ENCODE measurements at places on chromosomes 6 and 20. TPM values are rescaled to one million over a fixed set of nuclear protein-coding genes. Genes with fewer than 3 reads are reported as not detected.

CST5 gene
- total RNA-seq, result not detected

CALHM4 gene
- total RNA-seq, result not detected

SLC17A3 gene
- not detected for total RNA-seq

DNA sequence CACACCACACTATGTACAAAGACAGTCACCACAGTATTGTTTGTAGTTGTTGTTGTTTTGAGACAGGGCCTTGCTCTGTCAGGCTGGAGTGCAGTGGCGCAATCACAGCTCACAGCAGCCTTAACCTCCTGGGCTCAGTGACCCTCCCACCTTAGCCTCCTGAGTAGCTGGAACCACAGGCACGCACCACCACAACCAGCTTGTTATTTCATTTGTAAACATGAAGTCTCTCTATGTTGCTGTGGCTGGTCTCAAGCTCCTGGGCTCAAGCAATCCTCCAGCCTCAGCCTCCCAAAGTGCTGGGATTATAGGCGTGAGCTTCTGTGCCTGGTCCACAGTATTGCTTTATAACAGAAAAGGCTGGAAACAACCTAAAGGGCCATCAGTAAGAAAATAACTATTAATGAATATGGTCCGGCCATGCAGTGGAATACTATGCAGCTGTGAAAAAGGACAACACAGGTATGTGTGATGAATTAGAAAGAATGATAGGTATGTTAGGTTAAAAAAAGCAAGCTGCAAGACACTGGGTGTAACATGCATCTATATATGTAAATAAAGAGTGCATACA is 30.0 kb upstream of the PTGIS start:
- no peaks in the 10 kb centered on the region for H3K4me1 ChIP-seq
- no peaks in the 10 kb centered on the region for H3K27me3 ChIP-seq
- DNase-seq, result no peak
- H3K4me3 ChIP-seq, result no peak overlapping the region
- H3K36me3 ChIP-seq, result no peaks in the 10 kb centered on the region

DNA sequence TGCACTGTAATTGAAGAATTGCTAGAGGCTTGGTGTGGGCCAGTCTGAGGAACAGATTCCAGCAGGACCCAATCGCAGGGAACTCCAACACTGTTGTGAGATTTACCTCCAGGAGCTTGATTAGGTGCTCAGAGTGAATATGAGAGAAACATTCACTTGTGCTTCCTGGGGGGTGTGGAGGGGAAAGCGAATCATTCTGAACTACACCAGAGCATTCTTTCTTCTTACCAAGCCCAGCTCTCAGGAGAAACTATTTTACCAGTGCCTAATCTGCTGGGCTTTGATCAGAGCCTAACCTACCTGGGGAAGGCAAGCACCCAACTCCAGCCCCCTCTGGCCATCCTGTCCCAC is 7.4 kb upstream of the SIRPB1 start:
- no peak overlapping the region for H3K4me3 ChIP-seq
- DNase-seq, result no peak
- peaks cover 3% of the 10 kb centered on the region for H3K4me1 ChIP-seq

DNA sequence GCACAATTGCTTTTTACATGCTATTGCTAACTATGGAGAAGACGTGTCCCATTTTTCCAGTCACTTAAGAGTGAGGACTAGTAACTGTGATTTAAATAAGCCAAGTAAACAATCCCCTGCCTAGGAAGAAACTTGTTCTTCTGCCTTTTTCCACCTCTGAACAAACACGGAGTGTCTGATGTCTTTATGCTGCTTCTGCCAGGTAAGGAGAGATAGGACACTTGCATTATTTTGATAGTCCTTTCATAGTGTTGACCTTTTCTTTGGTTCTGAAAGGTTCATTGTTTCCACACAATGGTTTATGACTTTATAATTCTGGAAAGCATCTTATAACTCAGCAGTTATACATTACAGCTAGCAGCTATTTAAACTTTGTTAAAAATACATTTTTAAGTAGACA is 8.4 kb downstream of the LRP11 start:
- H3K4me1 ChIP-seq, result no peaks in the 10 kb centered on the region
- no peak for DNase-seq
- H3K36me3 ChIP-seq, result no peaks in the 10 kb centered on the region
- no peak overlapping the region for H3K4me3 ChIP-seq
- H3K27ac ChIP-seq, result no peak overlapping the region

GRCh38 chr20:24668791-24669190 is 199.4 kb downstream of the SYNDIG1 start:
- no peak overlapping the region for H3K4me3 ChIP-seq
- H3K4me1 ChIP-seq, result no peaks in the 10 kb centered on the region
- H3K27ac ChIP-seq, result no peak overlapping the region
- no peaks in the 10 kb centered on the region for H3K27me3 ChIP-seq
- H3K36me3 ChIP-seq, result no peaks in the 10 kb centered on the region

DNA sequence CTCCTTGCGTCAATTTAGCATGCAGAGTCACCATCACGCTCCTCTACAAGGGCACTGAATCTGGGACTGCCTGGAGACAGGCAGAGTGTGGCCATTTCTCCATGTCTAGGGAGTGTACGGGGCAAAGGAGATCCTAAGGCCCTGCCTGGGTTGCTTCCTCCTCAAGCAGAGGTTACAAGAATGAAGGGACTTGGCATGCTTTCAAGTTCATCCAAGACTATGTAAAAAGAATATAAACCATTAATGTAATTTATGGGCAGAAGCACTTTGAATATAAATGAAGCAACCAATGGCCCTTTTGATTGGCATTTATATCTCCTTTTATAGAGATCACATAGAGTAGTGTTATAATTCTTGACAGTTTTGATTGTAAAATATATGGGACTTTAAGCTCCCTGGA is 137.5 kb downstream of the BTBD3 start:
- H3K36me3 ChIP-seq, result no peaks in the 10 kb centered on the region
- H3K27me3 ChIP-seq, result no peaks in the 10 kb centered on the region
- no peak overlapping the region for H3K27ac ChIP-seq
- no peaks in the 10 kb centered on the region for H3K4me1 ChIP-seq

GRCh38 chr20:47247972-47248371 is 108.5 kb downstream of the ZMYND8 start:
- DNase-seq, result no peak
- no peaks in the 10 kb centered on the region for H3K27me3 ChIP-seq
- no peaks in the 10 kb centered on the region for H3K4me1 ChIP-seq
- no peak overlapping the region for H3K27ac ChIP-seq
- no peak overlapping the region for H3K4me3 ChIP-seq

DNA sequence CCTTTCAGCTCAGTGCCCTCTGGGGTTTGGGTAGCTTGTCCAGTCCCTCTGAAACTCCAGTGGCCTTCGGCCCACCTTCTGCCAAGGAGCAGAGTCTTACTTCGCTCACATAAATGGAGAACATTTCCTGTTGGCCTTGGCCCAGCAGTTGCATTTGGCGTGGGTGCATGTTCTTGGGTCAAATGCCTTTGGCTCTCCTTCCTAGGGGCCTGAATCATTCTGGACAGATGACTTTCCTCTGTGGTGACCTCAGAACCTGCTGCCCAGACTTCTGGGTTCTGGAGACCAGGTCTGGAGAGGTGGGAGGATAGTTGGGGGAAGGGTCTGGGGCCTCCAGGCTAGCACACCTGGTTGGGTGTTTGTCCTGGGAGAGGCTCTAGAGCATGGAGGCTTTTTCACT is 29.3 kb downstream of the BCAS4 start:
- no peak overlapping the region for H3K27ac ChIP-seq
- H3K4me3 ChIP-seq, result no peak overlapping the region

- H3K4me3 ChIP-seq, result peak overlapping the region; percentile 2
- no peaks in the 10 kb centered on the region for H3K27me3 ChIP-seq
Measured at GRCh38 chr6:151044465-151045441, 179.3 kb downstream of the MTHFD1L start.

- no peaks in the 10 kb centered on the region for H3K4me1 ChIP-seq
- H3K27me3 ChIP-seq, result no peaks in the 10 kb centered on the region
- no peak for DNase-seq
- no peak overlapping the region for H3K4me3 ChIP-seq
- no peak overlapping the region for H3K27ac ChIP-seq
Measured at GRCh38 chr6:2818593-2818992, 23.1 kb downstream of the SERPINB1 start.

DNA sequence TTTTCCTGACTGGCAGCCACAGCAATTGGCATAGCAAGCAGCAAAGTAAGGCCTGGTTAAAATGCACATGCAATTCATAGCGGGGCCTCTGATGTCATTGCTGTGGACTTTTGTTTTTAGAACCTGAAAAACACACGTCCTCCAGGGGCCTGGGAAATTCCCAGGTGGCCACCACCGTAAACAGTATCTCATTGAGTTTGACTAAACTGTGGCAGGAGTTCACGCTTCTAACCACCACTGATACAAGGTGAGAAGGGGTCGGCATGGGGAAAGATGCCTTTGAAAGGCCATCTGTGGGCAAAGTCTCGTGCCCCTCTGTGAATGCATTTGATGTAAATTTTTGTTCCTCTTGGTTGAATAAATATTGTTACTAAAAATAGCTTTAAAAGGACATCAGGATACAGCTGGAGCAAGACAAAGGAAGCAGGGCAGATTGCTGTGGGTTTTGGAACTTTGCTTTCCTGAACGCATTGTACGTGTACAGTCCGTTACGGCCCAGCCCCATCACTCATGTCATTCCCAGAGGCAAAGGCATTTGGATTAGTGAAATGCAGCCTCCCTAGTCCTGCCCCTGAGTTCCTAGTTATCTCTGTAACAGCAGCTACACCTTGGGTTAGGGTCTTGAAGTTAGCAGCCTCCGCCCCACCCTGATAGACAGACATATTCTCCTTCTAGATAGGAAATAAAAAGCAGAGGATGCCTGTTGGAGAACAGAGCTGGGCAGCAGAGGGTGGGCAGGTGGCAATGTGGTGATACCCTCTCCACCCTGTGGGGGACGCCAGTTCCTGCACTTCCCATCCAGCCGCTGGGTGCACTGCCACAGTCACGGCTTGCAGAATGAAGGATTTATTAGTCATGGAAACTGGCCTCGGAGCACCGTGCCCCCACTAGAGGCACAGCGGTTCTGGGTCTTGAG is 80.3 kb downstream of the ZDHHC14 start:
- no peak overlapping the region for H3K4me3 ChIP-seq
- peaks cover 10% of the 10 kb centered on the region for H3K4me1 ChIP-seq
- DNase-seq, result peak; percentile 68
